Stimulated activated CD4-positive, alpha-beta T cell treated with anti-CD3 and anti-CD28 coated beads, Interleukin-4, amount 100 ng/mL, for 48 hours (primary cell): ENCODE measurements at places on chromosomes 13 and 19.
A peak's percentile ranks its signal among the peaks of the same experiment; 100 is the strongest.

- DNase-seq, result no peak
These were observed 32.8 kb upstream of the URI1 start for GRCh38 chr19:29908963-29909944.

DNA sequence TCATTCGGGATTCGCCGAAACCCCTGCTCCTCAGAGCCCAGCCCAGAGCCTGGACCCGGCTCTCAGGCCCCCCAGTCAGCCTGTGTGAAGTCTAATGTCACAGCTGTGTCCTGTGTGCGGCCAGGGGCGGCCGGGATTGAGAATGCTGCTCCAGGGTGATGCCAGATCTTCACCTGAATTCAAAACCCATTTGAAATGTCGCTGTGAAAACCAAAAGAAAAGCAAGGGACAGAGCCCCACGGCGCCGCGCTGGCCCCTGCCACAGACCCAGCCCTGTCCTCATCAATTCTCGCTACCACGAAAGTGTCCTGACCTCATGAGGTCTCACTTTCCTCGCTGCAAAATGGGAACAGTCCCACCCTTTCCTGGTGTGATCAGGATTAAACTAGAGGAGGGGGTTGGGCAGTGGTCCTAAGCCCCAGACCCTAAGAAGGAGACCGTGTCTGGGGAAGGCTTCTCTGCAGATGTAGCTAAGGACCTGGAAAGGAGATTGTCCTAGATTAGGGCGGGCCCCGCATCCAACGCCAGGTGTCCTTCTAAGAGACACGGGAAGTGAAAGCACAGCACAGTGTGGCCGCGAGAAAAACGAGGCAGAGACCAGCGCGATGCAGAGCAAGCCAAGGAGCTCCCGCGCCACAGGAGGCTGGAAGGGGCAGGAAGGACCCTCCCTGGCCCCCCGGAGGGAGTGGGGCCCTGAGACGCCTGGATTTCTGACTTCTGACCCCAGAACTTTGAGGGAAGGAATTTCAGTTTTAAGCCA lies 34.0 kb upstream of the SPACA7 start:
- DNase-seq, result no peak

- no peak for DNase-seq
These were observed 5.8 kb upstream of the TMC4 start for GRCh38 chr19:54178581-54179261.

DNA sequence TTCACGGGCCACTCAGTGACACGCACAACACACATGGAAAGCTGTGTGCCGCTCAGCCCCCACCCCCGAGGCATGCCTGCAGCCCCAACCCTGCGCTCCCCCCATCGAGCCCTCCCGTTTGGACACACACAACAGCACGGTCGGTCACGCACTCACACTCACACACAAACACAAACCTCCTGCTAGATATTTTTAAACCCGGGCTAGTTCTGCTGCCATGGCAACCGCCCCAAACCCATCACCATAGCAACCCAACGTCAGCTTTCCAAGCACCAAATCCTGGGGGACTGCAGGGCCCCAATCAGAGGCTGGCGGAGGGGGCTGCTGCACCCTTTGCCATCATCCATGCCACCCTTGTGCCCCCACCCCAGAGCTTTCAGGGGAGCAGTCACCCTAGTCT lies 2.5 kb upstream of the NOVA2 start:
- DNase-seq, result no peak

DNA sequence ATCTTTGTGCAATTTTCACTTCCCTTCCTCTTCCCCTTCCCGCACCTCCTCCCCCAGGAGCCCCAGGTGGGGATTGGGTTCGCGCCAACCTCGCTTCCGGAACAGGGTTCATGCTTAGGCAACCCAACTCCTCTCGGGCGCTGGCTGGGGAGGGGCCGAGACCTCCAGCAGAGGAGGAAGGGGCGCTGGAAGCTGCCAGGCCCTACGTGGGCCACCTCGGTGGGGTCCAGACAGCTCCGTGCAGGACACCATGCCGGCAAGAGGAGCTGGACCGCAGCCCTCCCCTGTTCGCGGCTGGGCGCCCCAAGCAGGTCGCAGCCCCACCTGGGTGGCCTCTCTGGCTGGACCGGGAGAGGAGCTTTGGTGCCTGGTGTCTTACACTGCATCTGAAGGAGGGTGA lies 91.1 kb downstream of the SPACA7 start:
- no peak for DNase-seq

DNA sequence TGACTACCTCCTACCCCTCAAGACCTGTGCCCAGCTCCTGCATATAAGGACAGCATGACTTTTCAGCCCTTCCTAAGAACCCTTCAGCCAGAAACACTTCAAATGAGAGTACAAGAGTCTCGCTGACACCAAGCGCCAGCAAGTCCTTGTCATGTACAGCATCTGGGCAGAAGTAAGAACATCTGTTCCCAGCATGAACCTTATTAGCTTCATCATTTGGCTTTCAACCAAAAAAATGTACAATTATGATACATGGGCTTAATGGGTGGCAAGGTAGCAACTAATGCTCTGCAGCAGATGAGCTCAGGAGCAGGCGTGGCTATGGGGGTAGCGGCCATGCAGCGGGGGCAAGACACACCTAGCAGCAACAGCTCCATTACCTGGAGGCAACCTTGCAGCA lies 487.6 kb downstream of the COG6 start:
- no peak for DNase-seq

GRCh38 chr19:47228937-47229675 lies 1.9 kb downstream of the BBC3 start:
- no peak for DNase-seq

- DNase-seq, result no peak
These were observed 215.6 kb downstream of the LIG4 start for GRCh38 chr13:107999751-108000150.

DNA sequence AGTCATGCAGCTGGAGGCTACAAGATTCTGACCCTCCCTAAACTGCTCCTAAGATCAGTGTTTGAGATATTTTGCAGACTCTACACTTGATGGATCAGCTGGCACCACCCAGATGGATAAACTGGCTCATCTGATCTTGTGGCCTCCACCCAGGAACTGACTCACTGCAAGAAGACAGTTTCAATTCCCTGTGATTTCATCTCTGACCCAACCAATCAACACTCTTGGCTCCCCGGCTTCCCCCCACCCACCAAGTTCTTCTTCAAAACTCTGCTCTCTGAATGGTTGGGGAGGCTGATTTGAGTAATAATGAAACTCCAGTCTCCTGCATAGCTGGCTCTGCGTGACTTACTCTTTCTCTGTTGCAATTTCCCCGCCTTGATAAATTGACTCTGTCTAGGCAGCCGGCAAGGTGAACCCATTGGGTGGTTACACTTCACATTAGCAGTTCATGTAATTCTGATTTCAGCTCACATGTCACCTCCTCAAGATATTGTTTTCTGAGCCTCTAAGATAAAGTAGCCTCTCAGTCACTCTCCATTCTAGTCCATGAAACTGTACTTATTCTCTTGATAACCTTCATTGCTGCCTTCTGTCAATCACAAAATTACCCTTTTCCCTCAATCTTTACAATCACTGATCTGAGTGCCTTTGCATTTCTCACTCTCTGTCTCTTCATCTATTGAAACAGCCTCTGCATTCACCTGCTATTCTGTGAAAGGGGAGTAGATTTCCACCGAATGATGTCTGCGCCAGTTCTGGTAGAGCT lies 9.9 kb upstream of the FPR3 start:
- DNase-seq, result peak; percentile 18
